ENCODE measurements at places on chromosomes 7 and 10.
A peak's percentile ranks its signal among the peaks of the same experiment; 100 is the strongest.

DNA sequence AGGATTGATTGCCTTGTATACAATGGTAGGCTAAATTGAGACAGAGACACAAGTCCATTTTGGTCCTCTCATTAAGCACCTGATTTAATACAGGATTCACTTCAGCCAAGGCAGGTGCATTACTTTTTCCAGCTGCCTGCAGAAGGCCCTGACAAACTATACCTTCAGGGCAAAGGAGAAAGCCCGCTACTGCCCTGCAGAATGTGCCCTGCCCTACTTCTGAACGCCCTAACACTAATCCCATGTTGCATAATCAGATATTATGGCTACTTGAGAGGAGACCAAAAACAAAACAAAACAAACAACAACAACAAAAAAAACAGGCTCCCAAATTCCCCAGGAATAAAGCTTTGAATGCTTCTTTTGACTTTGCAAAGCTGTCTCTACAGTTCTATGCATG, 116.9 kb upstream of the ABI1 start:
- DNase-seq, result no peak

- DNase-seq, result no peak
These were observed 75.3 kb upstream of the CC2D2B start for GRCh38 chr10:95832216-95833041.

- DNase-seq, result peak; percentile 78
These were observed 7.4 kb downstream of the CREB5 start for GRCh38 chr7:28419716-28420115.

DNA sequence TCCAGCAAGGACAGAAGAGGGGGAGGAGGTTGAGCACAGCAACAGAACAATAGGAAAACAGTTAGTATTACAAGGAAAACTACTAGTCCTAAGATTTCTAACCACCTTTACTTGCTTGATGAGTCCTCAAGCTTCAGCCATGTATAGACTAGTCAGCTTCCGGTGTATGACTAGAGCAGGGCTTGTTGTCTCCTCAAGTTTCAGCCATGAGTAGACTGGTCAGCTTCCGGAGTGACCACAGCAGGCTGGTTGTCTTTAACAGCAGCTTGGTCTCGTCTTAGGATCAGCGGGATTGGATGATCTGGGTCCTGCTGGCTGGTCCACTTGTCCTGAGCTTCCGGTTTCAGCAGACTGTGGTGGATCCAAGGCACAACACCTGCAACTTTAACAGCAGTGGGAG, 10.6 kb upstream of the ZNF239 start:
- DNase-seq, result no peak

DNA sequence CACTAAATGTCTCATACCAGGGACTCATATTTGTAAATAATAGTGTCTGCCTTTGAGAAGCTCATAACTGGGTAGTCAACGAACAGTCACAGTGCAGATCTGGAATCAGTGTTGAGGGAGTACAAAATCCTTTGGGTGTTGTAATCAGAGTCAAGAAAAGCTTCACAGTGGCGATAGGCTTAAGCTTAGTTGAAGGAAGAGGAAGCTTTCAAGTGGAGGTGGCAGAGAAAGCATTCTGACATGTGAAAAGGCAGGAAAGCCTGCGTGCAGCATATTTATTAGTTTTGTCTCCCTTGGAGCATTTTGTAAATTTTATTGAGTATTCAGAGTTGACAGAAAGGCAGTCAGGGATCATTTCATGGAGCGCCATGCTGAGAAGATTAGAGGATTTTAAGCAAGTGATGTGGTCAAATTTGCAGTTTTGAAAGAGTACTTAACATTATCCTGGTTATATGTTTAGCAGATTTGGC, 104.9 kb downstream of the ADK start:
- no peak for DNase-seq

DNA sequence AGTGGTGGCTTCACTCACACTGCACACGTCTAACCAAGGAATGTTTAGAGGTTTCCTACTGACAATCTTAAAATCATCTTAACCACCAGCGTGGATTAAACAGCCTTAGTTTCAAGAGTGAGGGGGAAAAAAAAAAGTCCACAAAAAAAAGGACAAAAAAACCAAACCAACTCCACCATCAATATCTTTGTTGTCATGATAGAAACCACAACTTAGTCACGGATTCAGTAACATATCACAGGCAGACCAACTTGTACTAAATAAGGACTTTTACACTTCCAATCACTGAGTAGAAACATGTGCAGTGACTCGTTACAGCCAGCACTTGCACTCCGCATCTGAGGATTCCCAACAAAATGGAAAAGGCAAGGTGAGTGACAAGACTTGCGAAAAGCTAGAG, 46.5 kb downstream of the FAM171A1 start:
- no peak for DNase-seq

DNA sequence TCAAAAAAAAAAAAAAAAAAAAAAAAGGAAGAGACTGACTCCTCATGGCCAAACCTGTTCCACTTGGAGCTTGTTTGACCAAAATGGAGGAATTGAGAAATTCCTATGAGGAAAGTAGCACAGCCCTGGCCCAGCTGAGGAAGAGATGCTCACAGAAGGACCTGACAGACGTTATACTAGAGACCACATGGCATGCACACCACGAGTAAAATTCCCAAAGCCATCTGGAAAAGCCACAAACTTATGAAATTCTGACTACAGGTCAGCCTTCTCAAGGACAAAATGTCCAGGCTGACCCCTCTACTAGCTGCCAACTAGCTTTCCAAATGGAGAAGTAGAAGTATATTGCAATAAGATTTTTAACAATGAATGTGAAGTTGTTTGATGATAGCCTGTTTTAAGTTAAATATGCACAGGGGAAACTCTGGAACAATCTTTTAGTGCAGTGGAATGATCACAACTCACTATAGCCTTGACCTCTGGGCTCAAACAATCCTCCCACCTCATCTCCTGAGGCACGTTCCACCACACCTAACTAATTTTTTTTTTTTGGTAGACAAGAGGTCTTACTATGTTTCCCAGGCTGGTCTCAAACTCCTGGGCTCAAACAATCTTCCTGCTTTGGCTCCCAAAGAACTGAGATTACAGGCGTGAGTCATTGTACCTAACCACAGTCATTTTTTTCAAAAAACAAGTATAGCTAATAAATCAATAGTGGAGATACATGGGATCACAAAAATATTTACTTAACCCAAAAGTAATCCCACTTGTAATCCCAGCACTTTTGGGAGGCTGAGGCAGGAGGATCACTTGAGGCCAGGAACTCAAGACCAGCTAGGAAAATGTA, 75.7 kb downstream of the AKR1D1 start:
- no peak for DNase-seq

DNA sequence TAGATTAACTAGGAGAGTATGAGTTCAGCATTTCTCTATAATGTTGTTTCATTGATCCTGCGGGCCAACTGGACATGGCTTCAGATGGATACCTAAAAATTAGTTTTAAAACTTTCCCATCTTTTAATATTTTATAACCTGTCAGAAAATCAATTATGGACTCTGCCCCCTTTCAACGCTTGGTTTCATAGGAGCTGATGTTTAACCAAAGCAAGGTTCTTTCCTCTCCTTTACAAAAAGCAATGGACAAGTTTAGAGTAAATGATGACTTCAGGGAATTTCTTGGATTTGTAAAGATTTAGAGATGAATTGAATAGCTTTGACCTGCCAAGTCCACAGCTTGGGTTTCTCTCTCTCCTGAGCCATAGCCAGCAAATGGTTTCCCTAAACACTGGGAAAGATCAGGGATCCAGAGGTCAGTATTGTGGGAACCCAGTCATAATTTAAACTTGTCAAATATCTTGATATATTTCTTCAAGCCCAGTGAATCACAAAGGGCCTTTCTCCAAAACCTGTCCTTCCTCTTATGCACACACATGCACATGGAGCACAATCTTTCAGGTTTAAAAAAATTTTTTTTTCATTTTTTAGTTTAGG, 177.1 kb downstream of the EVX1 start:
- DNase-seq, result no peak

- DNase-seq, result no peak
These were observed 34.8 kb upstream of the FGFR2 start for GRCh38 chr10:121633056-121633455.

DNA sequence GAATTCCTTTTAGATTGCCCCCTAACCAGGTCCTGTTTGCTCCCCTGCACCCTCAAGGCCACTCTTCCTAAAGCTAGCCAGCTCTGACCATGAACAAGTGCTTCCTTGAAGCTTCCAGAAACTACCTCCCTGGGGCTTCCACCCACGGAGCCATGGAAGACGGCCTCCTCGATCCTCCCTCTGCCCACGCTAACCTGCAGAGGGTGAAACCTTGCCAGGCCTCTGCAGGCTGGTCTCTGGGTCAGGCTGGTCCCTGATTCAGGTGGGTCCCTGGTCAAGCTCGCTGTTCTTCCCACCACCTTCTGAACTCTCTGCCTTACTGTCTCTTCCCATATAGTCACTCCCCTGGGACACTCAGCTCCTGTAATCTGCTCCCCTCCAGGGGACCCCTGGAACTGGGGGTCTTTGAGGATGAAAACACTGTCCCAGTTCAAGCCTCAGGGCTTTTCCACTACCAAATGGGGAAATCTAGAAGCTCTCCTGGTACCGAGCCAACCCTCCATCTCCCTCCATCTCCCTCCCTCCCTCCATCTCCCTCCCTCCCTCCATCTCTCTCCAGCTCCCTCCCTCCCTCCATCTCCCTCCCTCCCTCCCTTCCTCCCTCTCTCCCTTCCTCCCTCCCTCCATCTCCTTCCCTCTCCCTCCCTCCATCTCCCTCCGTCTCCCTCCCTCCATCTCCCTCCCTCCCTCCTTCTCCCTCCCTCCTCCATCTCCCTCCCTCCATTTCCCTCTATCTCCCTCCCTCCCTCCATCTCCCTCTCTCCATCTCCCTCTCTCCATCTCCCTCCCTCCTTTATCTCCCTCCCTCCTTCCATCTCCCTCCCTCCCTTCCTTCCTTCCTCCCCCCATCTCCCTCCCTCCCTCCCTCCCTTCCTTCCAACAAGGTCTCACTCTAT, 2.9 kb downstream of the MLXIPL start:
- no peak for DNase-seq

All from non-pigmented ciliary epithelial cell (primary cell).